ENCODE measurements at places on chromosomes 16 and 17.

DNA sequence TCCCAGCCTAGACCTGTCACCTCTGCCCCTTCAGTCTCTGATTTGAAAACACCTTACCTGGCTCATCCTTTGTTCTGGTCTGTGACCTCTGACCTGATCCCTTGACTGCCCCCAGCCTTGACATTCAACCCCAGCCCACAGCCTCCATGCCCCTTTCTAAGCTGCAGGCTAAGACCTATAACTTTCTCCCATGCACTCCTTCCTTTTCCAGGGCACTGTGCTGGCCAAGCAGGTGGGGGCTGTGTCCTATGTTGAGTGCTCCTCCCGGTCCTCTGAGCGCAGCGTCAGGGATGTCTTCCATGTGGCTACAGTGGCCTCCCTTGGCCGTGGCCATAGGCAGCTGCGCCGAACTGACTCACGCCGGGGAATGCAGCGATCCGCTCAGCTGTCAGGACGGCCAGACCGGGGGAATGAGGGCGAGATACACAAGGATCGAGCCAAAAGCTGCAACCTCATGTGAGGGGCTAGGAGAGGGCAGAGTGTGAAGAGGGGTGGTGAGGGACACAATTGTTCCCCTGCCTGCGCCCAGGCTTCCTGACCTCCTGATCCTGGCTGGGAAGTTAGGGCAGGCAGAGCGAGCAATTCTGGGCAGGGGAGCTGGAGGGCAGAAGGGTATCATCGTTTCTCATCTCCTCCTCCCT lies 3.3 kb downstream of the RND2 start:
- no peak for DNase-seq

GRCh38 chr16:82013139-82013538 lies 1.9 kb upstream of the SDR42E1 start:
- DNase-seq, result no peak

- DNase-seq, result peak; percentile 68
These were observed 20.0 kb downstream of the TRAF4 start for GRCh38 chr17:28763804-28764266.

GRCh38 chr17:17682293-17682736 lies 1.1 kb downstream of the RAI1 start:
- no peak for DNase-seq

DNA sequence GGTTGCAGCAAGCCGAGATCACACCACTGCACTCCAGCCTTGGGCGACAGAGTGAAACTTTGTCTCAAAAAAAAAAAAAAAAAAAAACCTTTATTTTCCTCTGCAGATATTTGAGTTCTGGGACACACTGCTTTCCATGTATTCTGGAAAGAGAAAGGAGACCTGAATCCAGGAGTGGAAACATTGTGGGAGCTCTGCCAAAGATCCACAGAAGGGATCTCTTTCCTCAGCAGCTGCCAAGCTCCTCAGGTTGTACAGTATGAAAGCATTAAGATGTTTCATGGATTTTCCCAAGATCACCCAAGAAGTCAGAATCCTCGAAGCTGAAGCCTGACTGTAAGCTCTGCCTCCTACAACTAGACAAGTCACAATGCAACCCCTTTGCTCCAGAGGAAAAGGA lies 13.5 kb downstream of the NPRL3 start:
- no peak for DNase-seq

- no peak for DNase-seq
These were observed 397 bp downstream of the NCOR1 start for GRCh38 chr17:16215002-16215272.

DNA sequence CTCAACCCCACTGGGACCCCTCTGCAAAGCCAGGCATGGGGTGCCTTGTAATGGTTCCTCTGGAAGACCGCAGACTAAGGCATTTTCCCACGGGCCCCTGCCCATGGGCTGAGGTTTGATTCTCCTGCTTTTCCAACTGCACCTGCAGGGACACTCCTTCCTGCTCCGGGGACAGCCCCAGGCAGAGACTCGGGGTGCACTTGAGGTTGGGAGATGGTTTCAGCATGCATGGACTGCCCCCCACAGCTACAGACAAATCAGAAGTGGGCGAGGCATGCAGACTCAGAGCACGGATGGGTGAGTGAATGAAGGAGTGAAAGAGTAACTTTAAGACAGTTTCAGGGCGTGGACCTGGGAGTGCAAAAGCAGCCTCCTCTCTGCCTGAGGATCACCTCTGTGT lies 87.9 kb upstream of the RPL38 start:
- no peak for DNase-seq

DNA sequence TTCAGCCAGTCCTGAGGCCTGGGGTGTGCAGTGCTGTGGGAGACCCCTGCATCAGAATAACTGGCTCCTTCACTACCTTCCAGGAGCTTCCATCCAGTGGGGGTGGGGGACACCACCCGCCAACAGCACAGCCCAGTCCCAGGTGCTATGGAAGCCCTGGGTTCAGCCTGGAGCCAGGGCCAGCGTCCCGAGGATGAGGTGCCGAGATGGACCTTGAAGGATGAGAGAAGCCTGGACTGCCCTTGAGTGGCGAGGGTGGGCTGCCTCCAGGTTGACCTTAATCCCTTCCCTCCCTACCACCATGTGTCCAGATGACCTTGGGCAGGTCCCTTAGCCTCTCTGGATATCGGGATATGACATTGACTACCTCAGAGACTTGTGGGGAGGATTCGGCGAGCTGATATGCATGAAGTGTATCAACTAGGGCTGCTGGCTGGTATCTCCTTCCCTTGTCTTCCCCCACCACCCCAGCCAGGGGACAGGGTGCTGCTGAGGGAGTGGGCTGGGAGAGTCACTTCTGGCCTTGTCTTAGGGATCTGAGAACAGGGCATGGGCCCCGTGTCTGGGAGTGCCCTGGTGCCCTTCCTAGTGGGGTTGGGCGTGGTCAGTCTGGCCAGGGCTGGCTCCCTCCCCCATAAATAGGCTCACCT lies 14.2 kb upstream of the LASP1NB start:
- no peak for DNase-seq

GRCh38 chr16:85650135-85650843 lies 37.2 kb downstream of the GSE1 start:
- DNase-seq, result no peak

DNA sequence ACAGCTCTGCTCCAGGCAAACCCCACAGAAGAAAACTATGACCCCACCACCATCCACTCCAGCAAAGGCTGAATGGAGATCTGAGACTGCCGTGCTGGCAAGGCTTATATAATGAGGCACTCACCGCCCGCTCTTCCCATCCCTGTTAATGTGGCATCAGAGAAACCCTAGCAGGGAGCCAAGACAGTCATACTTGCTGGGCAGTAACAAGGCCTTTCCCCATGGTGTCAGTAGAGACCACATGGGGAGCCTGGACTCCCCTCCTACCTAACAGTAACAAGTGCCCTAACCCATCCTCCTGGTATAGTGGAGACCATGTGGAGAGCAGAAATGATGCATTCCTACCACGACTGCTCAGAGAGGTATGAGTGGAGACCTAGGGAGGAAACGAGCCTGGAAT lies 235.2 kb downstream of the C16orf78 start:
- no peak for DNase-seq

- no peak for DNase-seq
These were observed 13.0 kb downstream of the CDH13 start for GRCh38 chr16:82639666-82640336.

GRCh38 chr16:28990375-28991040 lies 5.7 kb downstream of the LAT start:
- peak; percentile 59 for DNase-seq

DNA sequence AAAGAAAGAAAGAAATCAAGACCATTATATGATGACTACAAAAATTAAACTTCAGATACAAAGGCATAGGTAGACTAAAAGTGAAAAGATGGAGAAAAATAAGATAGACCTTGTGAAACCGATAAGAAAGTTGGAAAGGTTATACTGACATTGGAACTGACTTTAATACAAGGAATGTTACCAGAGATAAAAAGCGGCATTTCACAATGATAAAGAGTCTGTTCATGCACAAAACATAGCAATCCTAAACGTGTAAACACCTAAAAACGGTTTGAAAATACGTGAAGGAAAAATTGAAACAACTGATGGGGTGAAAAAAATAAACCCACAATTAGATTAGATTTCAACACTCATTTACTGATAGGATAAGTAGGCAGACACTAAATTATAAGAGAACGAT lies 9.6 kb upstream of the ERN1 start:
- no peak for DNase-seq

DNA sequence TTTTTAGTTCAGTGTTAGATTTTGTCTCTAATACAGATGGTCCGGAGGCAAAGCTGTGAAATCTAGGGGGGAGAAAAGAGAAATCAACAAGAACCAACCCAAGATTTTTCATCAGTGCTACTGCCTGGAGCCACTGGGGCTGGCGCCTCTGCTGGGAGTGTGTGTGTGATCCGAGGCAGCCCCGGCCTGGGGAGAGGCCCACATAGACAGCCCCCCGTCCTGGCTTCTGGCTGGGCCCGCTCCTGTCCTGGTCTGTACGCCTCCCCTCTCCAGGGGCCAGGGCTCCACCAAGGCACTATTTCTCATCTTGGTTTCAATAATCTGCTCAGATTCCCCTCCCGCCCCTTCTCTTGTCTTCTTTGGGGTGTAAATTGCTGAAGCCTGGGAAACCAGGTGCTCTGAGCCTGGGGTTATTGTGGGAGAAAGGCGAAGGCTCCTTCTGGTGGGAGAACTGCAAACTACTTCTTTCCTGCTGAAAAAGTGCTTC lies 7.8 kb downstream of the BAHCC1 start:
- DNase-seq, result no peak

DNA sequence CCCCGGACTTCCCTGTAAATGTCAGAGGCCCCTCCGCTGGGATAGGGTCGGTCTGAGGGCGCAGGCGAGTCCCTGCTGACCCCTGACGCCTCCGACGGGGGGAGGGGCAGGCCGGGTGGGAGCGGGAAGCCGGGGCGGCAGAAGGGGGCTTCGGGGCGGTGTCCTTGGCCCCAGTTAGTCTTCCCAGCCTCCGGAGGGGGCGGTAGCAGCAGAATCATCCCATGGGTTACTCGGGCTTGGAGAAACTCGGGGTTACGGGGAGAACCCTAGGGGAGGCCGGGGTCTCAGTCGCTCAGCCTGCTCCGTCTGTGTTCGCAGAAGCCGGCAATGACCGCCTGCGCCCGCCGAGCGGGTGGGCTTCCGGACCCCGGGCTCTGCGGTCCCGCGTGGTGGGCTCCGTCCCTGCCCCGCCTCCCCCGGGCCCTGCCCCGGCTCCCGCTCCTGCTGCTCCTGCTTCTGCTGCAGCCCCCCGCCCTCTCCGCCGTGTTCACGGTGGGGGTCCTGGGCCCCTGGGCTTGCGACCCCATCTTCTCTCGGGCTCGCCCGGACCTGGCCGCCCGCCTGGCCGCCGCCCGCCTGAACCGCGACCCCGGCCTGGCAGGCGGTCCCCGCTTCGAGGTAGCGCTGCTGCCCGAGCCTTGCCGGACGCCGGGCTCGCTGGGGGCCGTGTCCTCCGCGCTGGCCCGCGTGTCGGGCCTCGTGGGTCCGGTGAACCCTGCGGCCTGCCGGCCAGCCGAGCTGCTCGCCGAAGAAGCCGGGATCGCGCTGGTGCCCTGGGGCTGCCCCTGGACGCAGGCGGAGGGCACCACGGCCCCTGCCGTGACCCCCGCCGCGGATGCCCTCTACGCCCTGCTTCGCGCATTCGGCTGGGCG lies 542 bp downstream of the GUCY2D start:
- no peak for DNase-seq

DNA sequence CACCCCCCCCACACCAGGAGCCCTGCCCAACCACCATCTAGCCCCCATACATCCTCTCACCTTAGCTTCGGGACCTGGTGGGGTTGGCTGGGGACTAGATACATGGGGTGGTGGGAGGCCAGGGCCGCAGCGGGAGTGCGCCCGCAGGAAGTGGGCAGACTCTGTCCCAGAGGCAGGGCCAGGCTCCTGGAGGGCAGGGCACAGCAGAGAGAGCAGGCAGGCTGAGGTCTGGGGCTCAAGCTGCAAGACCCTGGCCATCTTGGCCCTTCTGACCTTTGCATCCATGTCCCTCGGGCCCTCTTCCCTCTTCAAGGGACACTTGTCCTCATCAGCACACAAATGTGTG lies 2.7 kb downstream of the ENKD1 start:
- no peak for DNase-seq

DNA sequence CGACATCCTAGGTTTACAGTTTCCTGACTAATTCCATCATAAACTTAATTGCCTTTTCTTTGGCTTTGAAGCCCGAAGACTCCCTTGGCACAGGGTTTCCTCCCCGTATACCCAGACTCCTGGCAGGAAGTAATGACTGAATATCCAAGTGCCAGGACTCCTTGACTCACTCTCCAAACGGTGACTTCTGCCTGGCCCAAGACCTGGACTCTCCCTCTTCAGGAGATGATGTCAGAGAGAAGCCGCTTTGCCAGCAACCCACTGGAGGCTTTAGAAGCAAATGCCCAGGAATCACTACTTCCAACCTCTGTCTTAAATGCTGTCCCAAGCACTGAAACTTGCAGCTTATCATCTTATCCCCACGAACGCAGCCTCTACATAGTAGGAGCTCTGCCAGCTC lies 146.5 kb downstream of the RGS9 start:
- DNase-seq, result no peak

DNA sequence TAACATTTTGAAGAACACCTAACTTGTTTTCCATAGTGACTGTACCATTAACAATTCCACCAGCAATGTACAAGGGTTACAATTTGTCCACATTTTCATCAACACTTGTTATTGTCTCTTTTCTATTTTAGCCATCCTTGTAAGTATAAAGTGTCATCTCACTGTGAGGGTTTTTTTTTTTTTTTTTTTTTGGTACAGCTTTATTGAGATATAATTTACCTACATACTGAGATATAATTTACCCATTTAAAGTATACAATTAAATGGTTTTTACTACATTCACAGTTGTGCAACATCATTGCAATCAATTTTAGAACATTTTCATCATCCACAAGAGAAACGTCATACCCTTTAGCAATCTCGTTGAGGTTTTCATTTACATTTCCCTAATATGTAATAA lies 17.9 kb upstream of the TMIGD1 start:
- no peak for DNase-seq

DNA sequence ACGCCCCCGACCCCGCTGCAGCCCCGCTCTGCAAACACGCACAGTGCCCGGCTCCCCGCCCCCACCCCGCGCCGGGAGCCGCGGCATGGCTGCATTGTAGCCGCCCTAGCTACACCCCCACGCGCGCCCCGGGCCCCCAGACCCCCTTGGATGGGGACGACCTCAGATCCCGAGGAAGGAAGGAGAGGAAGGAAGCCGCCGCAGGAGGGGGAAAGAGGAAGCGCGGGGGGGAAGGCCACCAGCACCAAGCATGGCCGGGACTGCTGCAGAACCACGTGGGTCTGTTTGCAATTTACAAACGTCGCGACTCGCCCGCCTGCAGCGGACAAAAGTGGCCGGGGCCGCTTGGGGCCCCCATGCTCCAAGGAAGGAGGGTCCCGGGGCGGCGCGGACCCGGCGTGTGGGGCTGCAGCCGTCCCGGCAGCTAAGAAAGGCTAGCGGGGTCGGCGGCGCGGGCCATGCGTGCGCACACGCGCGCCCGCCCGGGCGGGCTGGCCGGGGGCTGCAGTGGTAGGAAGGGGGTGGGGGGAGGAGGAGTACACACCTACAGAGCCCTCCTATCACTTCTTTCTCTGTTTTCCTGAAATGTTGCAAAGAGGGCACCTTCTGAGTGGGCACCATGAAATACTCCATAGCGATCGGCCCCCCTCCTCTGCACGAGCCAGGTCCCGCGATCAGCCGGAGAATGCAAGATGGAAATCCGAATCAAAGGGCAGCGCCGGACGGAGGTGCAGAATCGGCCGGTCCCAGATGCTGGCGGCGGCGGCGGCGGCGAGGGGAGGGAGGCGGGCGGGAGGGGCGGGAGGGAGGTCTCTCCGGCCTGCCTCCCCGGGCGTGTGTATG lies 488 bp downstream of the TFAP4 start:
- peak; percentile 45 for DNase-seq

All from activated CD8-positive, alpha-beta memory T cell treated with anti-CD3 and anti-CD28 coated beads for 4 hours (primary cell).